ENCODE measurements at places on chromosomes 12 and 14.

DNA sequence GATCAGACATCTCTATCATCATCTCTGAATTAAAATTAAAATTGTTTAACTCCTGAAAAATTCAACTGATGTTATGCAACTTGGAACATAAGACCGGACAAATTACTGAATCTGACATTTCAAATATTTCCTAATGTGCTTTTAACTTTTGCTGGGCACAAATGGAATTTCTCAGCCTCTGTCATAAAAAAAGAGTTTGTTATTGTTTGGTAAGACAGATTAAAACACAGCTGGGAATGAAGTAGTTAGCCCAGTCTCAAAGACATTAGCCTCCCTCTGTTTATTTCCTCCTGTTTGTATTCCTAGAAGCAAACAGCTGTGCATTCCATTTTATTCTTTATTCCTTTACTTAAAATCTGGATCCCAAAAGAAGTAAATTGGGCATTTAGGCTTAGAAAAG is 29.4 kb downstream of the PLEKHA5 start:
- DNase-seq, result no peak

DNA sequence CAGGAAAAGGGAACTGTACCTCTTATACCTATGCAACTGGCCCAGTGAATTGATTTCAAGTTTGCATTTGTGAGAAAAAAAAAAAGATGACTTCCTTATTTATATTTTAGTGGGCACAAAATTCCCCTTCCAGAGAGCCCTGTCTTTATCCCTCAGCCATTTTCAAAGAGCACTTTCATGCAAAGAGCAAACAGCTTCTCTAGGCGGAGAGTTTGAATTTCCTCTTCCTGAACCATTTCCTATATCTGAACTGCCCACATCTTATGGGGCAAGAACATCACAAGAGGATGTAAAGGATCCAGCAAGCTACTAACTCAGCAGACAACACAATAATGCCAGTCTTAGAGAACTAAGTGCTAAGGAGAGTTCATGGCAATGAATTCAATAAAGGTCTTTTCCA is 22.3 kb upstream of the PLXNC1 start:
- DNase-seq, result no peak

DNA sequence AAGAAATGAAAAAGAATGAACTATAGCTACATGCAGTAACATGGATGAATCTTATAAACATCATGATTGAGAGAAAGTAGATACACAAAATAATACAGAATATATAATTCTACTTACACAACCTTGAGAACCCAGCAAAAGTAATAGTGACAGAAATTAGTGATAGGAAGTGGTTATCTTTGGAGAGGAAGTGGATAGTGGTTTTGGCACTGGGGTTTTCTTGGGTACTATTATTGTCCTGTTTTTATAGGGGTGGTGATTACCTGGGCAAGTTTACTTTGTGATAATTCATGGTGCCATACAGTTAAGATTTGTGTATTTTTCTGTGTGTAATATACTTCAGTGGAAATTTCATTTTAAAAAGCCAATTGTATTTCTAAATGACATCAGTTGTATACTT is 352.7 kb downstream of the AEBP2 start:
- DNase-seq, result no peak

GRCh38 chr14:106506881-106507305 is 980.5 kb downstream of the TMEM121 start:
- no peak for DNase-seq

DNA sequence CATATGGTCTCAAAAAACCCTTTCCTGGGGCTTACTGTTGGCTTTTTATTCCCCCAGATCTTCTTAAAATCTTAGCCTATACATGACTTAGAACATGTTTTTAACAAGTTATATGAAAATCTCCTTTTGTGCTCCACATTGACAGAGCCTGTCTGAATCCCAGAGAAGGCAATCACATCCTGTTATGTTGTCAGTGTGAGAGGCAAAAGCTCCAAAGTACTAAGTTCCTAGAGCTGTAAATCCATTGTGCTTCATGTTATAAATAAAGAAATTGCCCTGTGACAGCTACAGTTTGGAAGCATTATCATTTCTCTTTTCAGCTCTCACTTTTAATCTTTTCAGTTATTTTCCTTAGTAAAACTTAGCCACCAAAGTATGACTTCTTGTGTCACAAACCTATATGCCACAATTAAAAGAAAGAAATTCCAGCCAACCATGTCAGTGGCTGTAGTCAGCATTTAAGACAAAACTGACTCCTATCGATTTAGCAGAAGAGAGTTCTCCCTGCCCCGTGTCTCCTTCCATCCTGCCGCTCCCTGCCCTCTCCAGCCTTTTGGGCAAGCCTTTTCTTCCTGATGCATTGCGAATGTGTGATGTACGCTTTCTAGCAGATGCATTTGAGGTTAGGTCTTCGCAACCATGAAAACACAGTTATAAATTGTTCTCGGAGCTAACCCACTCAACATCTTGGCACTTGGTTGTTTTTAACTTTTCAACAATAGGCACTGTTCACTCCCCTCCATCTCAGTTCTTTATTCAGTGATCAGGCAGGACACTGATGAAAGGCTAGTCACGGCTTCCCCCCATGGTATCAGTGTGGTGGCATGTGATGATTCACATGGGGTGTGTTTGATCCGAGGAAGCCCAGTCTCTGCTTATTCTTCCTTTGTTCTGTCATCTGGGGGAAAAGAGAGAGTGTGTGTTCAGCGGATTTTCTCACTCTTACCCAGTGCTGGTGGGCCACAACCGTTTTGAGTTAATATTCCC is 143.5 kb downstream of the SSPN start:
- peak; percentile 27 for DNase-seq

DNA sequence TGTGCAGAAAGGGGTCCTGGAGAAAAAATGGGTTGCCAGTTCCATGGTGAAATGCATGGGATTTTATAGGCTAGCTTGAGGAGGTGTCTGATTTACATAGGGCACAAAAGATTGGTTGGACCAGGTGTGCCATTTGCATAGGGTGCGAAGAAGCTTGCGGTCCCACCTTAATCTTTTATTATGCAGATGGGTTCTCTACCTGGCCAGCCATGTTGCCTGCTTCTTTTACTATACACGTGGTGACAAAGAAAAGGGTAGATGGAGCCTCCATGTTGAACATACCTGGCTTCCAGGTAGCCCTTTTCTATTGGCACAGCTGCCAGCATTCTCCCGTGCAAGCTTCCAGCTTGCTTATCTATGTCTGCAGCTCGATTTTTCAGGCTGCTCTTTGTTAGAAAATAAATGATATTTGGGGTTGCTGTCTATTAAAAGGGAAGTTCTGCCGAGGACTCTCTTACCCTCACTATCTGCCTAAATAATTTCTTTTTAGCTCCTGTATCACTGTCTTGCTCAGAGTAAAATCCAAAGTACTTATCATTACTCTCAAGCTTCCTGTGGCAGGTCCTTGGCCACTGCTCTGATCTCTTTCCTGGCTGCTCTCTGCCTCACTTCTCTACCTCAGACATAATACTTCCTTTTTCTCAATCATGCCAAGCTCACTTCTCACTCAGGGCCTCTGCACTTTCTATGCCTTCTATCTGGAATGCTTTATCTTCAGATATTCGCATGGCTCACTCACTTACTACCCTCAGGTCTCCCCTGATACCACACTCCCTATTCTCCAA is 216.0 kb upstream of the DAAM1 start:
- no peak for DNase-seq

- DNase-seq, result no peak
These were observed 2.3 kb downstream of the JDP2 start for GRCh38 chr14:75430116-75430515.

GRCh38 chr12:106901276-106901675 is 54.4 kb upstream of the TMEM263 start:
- no peak for DNase-seq

DNA sequence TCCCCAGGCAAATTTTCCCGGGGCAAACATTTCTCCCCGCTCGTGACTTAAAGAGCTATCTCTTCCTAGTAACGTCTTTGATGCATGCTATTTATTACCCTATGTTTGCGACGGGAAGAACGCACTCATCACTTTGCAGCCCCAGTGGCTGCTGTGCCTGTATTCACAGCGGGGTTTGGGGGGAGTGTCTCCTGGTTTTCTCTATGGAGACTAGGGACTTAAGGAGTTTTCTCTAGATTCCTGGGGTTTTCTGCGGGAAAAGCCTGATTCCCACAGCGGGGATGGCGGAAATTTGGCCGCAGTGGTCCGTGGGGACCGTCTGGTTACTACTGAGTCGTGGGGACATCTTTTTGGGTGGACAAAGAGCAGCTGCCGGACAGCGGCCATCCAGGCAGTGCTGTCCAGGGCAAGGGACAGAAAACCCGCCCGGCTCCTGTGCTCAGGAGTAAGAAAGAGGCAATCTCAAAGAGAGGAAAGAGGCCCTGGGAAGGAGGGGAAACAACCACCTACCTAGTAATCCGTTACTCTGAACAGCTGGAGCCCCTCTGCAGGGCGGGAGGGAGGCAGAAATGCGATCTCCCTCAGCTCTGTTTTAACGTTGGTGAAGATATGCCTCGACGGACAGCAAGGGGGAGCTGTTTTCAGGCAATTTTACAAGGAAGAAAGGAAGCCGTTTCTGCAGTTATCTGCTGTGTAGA is 771 bp upstream of the AVPR1A start:
- peak; percentile 41 for DNase-seq

GRCh38 chr12:45415393-45415817 is 199.5 kb downstream of the ANO6 start:
- peak; percentile 88 for DNase-seq

DNA sequence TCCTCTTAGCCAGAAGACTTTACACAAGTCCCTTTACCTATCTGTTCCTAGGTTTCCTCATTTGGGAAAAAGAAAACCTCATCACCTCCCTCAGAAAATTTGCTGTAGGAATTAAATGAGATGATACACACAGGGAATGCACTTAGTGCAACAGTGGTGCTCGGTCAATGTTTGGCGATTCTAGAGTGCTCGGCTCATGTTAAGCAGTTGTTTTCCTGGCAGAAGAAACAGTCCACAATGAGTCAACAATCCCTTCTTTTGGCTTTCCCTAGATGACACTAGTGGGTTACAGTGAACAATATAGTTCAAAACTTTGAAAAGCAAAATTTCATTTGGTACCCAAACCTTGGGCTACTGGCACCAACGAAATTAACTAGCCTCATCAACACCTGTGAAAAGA is 3.9 kb upstream of the TMEM233 start:
- no peak for DNase-seq

DNA sequence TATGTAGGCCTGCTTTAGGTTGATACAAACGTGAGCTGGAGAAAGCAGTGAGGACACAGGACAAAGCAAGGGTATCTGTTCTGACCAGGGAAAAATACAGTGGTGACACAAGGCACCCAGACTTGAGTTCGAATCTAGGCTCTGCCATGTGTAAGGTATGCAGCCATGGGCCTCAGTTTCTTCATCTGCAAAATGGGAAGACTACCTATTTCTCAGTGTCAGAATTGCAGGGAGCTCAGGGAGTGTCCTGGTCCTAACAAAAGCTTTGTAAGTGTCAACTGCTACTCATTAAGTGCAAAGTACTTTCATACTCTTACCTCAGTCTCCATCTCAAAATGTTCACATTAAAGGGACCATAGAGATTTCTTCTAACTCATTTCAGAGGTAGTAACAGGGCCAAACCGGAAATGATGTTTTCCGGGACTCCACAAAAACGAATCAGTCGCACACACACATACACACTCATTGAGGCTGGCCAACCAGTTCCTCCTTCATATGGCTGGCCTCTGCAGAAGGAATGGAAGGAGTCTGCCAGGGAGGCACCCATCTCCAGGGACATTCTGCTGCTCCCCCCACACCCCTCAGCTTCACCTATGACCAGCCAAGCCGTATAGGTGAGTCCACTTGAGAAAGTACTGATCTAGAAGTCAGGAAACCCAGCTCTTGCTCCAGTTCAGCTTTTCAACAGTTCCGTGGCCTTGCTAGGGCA is 7.8 kb downstream of the CTDSP2 start:
- no peak for DNase-seq

DNA sequence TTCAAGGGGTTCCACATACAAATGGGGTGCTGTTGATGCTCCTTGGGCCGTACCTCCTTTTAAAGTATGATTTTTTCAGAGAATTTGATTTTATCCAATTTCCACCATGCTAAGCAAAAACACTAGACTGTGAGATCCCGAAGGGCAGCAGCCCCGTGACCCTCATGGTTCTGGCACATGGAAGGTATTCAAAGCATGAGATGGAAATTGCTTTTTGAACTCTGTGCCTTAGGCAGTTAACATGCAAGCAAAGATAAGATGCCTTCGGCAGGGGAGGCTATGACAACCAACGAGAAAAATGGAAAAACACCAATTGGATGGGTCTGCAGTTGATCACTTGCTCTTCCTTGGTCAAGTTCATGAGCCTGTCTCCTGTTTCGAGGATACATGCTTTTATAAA is 120.8 kb upstream of the DIO3 start:
- DNase-seq, result no peak

GRCh38 chr14:65164068-65164824 is 61.9 kb upstream of the MAX start:
- peak; percentile 90 for DNase-seq

GRCh38 chr12:121565076-121565475 is 15.7 kb downstream of the KDM2B start:
- DNase-seq, result no peak

- DNase-seq, result no peak
These were observed 208.6 kb downstream of the CALM1 start for GRCh38 chr14:90605430-90605829.

DNA sequence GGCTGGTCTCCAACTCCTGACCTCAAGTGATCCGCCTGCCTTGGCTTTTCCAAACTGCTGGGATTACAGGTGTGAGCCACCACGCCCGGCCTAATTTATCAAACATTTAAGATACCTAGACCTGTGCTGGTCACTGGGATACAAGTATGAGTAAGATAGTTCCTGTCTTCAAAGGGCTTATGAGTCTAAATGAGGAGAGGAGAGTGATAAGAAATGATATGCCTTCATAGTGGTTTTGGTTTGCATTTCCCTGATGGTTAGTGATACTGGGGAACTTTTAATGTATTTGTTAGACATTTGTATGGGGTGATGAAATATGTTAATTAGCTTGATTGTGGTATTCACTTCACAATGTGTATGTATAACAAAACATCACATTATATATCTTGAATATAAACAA is 21.2 kb downstream of the TMED10 start:
- DNase-seq, result no peak

- no peak for DNase-seq
These were observed 199.0 kb downstream of the LRFN5 start for GRCh38 chr14:41805633-41806032.

GRCh38 chr12:123058481-123058880 is 78.0 kb downstream of the ARL6IP4 start:
- DNase-seq, result no peak

DNA sequence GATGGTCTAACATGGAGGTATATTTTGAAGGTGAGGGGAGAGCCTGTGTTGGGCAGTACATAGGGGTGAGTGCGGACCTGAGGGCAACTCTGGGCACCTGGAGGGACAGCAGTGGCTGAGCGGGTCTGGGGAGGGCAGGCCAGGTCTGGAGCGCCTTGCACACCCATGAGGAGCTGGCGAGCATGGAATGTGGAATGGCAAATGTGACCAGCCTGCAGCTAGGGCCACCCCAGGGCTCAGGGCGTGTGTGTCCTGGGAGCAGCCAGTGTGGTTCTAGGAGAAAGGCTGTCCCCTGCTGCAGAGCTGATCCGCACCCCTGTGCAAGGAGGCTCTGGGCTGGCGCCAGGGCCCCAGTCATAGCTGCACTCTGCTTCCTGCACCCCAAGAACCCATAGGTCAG is 24.5 kb downstream of the BCL7A start:
- DNase-seq, result no peak

- DNase-seq, result no peak
These were observed 42.2 kb downstream of the SUDS3 start for GRCh38 chr12:118418385-118419057.

Data from HTR-8/SVneo (cell line).